Renal cortical epithelial cell (primary cell): ENCODE measurements at places on chromosomes 4 and X.

- DNase-seq, result no peak
Observed at GRCh38 chrX:133745349-133745748, 240.0 kb downstream of the GPC3 start.

DNA sequence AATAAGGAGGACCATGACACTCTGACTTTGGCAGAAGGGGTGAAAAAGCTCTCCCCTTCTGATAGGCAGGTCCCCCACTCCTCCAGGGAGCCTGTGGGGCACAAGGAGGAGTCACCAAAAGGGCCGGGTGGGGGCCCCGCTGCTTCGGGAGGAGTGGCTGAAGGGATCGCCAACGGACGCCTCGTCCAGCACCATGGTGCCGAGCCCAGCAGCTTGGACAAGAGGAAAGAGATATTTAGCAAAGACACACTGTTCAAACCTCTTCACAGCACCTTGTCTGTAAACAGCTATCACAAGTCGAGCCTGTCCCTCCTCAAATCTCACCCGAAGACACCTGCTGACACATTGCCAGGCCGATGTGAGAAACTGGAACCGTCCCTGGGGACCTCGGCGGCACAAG lies 105.6 kb downstream of the STOX2 start:
- DNase-seq, result no peak

GRCh38 chr4:76634220-76634619 lies 199.2 kb downstream of the SHROOM3 start:
- DNase-seq, result peak; percentile 94

DNA sequence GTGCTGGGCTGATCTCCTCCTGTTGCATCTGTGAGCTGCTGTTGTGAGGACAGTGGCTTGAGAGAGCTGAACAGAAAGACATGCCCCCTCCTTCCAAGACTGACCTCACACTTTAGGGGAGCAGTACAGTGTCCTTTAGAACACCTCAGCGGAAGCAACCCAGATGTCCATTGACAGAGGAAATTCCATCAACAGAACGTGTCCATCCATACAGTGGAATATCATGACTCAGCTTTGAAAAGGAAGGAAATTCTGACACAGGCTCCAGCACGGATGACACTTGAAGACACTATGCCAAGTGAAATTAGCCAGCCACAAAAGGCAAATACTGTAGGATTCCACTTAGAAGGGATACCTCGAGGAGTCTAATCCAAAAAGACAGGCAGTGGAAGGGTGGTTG lies 103.5 kb downstream of the GPR143 start:
- DNase-seq, result no peak

DNA sequence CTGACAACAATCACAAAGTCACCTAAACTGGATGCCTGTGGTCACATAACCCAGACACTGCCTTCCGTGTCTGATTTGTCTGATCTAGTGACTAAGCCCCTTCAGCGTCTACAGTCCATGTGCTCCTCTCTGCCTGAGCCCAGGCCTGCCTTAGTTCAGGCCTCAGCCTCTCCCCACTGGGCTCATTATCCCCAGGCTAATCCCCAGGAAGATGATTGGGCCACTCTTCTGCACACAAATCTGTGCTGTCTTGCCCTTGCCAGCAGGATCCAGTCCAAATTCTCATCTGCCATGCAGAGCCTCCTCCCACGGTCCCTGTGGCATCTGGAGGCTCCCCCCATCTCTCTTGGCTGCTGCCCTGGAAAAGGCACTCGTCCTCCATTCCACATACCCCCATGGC lies 96.5 kb downstream of the SLC2A9 start:
- peak; percentile 69 for DNase-seq

DNA sequence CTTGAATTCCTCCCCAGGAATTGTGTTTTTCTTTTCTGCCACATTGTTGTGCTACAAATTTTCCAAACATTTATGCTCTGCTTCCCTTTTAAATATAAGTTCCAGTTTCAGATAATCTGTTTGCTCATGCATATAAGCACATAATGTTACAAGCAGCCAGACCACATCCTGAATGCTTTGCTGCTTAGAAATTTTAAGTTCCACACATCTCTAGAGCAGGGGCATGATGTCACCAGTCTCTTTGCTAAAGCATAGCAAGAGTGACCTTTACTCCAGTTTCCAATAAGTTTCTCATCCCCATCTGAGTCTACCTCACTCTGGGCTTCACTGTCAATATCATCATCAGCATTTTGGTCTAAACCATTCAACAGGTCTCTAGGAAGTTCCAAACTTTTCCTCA lies 932.5 kb downstream of the SH3BGRL start:
- DNase-seq, result peak; percentile 7

DNA sequence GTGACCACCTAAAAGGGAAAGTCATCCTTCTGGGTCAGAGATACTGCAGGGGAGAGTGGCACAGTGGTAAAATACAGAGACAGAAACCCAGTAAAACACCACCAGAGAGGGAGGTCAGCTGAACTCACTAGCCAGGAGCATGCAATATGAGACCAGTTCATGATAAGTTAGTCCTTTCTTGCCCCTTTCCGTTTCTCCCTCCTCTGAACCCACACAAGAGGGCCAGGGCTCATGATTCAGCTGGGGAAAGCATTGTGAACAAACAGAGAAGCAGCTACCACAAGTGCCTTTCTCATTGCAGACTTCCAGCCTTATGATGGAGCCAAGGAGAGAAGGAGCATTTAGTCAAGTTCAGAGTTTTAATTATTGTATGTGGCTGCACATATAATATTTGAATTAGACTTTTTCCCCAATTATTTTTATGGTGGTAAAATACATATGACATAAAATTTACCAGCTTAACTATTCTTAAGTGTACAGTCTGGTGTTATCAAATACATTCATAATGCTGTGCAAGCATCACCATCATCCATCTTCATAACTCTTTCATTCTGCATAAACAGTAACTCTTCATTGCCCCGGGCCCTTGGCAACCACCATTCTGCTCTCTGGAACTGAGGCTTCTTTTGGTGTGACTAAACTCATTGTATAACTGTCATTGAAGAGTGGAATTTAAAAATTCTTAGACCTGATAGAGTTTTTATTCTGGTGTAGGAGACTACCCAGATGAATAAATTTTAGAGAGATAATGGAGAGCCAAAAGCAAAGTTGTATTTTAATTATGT lies 114.6 kb downstream of the DDIT4L start:
- DNase-seq, result no peak

DNA sequence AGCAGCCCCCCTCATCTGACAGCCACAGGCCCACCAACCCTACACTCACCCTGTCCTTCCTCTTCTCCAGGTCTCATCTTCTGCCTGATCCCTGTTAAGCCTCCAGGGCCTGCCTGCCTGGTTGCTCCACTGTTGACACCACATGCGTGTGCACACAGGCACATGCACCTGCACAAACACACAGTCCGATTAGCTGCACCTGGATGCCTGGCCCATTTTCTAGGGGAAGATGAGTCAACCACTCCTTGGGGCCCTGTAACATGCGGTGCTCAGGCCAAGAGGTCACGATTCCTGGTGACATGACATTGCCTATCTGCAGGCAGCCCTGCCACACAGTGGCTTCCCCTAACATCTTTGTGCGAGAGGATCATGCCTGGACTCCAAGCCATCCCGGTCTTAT lies 498.4 kb downstream of the BCOR start:
- no peak for DNase-seq

DNA sequence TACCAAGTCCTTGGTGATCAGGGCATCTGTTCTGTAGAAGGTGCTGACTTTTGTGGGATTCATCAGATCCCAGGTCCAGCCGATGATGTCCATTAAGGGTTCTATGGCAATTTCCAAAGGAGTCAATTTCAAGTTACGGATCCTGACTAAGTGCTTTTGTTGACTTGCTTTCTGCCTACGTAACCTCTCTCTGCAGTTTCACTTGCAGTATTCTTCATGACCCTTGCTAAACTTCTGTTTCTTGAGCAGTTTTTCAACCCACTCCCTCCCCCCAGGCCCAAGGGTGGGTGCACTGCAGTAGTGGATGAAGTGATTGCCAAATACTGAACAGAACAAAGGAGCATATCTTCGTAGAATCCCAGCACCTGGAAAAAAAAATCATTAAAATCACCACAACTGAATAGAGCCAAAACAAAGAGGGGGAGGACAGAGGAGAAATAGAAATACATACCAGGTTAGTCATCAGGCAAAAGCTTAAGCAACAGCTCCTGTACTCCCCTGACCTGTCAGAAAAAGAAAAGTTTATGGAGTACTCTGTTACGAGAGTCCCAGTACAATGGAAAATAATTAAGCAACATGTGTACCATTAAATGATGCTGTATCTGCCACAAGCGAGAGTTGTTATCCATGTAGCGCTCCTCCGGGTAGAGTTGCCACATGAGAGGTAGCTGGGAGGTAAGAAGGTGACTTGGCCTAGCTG lies 5.8 kb downstream of the CMC4 start:
- DNase-seq, result peak; percentile 92

DNA sequence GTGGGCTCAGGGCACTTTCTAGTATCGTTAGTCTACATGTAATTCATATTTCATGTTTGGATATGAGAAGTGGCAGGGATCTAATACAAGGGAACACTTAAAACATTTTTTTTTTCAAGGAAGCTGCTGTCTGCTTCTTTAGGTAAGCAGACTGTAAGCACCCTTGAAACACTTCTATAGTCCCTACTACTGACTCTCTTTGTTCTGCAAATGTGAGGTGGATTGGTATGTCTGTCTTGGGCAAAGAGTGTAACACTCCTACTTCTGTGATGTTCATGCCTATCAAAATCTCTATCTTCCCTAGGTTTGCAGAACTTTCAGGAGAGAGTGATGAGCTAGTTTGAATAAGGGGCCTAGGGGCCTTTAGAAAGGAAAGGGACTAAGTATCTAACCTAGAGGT lies 93.9 kb downstream of the ZNF330 start:
- DNase-seq, result no peak

- no peak for DNase-seq
Observed at GRCh38 chr4:163256680-163257343, 75.6 kb downstream of the NPY1R start.

DNA sequence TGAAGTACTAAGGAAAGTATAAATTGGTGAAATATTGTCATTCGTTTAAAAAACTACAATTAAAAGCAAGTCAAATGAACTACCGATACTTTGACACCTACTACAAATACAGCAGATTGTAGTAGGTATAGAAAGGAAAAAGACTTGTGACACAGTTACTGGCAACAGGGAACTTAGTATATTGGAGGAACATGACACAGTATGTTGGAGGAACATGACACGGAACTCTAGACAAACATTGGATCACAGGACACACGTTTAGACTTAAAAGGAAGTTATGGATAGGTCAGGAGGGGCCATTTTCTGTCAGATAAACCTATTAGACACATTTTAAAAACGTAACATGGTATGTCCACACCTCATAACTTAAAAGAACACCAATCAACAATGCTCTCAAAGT lies 132.5 kb downstream of the APBB2 start:
- no peak for DNase-seq

- DNase-seq, result no peak
Observed at GRCh38 chr4:87009095-87009648, 74.4 kb downstream of the AFF1 start.

DNA sequence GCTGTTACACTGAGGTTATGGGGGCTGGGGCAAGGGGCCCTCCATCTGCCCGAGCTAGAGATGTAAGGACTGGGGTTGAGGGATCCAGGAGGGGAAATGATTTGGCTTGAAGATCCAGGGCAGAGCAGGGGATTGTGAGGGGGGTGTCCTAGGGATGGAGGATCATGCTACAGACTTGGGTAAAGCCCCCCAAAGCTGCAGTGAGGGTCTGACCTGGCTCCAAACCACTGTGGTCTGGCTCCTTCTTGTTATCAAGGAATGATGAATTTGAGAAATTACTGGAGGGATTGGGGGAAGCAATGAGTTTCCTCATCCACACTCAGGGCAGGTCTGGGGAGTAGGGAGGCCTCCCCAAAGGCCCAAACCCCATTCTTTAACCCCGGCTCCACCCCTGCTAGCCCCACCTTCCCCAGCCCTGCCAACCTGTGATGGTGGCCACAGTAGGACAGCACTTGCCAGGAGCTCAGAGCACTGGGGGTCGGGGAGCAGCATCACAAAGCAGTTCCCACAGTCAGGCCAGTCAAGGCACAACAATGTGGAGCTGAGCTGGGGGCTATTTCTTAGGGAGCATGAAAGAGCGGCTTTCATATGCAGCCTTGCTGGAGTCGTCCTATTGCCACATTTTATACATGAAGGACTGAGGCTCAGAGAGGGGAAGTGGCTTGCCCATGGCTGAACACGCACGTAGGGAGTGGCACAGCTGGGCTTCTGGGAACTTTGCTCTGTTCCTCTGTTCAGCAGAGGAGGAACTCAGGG lies 165.5 kb downstream of the EFNB1 start:
- DNase-seq, result no peak

GRCh38 chr4:151888367-151888866 lies 127.6 kb upstream of the GATB start:
- DNase-seq, result no peak

- DNase-seq, result no peak
Observed at GRCh38 chrX:53211391-53211978, 13.5 kb downstream of the KDM5C start.

DNA sequence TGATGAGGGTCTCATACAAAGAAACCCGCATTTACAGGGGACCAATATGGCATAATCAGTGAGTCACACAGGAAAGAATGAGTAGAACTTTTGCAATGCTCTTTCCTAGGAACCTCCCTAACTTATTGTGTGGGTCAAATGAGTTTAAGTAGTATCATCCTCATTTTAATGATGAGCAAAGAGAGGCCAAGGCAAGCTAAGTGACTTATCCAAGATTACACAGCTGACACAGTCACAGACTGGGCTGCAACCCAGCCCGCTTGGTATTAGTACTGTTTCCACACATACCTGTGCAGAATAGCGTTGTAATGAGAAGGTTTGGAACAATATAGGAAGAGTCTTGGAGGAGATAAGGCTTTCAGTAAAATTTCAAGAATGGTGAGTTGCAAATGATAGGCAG lies 91.0 kb upstream of the PPP1R2C start:
- DNase-seq, result no peak

- no peak for DNase-seq
Observed at GRCh38 chrX:53476371-53476770, 42.2 kb upstream of the HSD17B10 start.

GRCh38 chrX:46327566-46328115 lies 217.6 kb downstream of the ZNF674 start:
- peak; percentile 91 for DNase-seq

DNA sequence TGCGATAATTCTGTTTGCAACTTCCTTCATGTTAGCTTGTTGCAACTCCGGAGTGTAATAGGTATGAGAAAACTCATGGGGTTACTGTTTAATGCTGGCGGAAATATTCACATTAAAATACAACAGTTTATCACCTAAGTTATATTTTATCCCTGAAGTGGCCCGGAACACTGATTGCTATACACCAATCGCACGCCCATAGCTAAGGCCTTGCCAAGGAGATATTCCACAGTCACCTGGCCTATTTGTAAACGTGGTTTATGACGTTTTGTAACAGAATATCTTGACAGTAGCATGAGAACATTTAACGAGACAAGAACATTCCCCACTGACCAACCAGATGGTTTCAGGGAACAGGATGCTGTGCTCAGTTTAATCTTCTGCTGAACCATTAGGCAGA lies 23.2 kb upstream of the FAM90A26 start:
- DNase-seq, result no peak
